Activated T-helper 2 cell treated with anti-CD3 and anti-CD28 coated beads, Interferon-gamma antibody, Interleukin-2, Interleukin-4, amounts not matched to agents 10 μg/mL and 5 μg/mL and 100 μg/mL, durations not matched to agents 14 hours and 24 hours and 36 hours (primary cell): ENCODE measurements at places on chromosomes 5 and 9. TPM values are rescaled to one million over a fixed set of nuclear protein-coding genes. Genes with fewer than 3 reads are reported as not detected.

- H3K4me3 ChIP-seq = no peak overlapping the region
- H3K27me3 ChIP-seq = no peaks in the 10 kb centered on the region
- H3K27ac ChIP-seq = no peak overlapping the region
Measured at GRCh38 chr5:18305288-18305924, 671.1 kb downstream of the TAF11L14 start.

DNA sequence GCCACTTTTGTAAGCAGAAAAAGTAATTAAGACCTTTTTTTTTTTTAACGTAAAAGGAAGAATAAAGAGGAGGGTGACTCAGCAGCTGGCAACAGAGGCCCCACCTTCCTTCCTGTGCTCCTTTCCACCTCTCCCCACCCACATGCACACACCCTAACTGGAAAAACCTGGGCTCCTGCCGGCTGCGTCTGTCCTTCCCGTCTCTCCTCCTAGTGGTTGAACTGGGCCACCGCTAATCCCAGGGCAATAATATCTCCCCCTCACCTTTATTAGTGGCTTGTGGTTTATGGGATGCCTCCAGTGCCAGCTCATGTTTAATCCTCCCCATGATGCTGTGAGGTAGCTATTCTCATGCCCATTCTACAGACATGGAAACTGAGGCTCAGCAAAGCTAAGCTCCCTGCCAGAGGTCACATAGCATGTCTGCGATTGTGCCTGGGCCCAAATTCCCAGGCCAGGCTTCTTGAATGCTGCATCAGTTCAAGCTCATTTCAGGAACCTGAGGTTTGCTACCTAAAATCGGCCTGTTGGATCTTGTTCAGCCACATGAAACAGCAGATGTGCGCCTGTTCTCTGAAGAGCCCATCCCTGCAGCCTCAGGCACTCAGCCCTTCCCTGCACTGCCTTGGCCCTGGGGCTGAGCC lies 60.9 kb upstream of the IL17B start:
- H3K4me1 ChIP-seq = peaks cover 31% of the 10 kb centered on the region
- H3K27me3 ChIP-seq = no peaks in the 10 kb centered on the region
- no peak for DNase-seq
- peak overlapping the region; percentile 46 for H3K27ac ChIP-seq
- no peak overlapping the region for H3K4me3 ChIP-seq

DNA sequence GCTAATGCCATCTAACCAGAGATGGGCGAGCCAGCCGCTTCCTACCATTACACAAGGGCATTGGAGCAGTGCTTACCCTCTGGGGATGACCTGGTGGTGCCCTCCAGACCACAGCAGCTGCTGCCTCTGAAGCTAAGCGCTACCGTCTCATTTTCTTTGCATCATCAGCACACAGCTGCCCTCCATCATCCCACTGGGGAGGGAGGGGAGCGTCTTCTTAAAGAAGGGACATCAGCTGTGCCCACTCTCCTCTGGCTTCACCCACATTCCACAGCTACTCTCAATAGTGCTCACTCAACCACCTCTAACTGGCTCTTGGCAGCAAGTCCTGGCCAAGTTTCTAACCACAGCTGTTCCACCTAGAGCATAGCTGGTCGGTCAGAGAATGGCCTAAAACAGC lies 503.4 kb downstream of the NFIB start:
- no peaks in the 10 kb centered on the region for H3K36me3 ChIP-seq
- H3K27me3 ChIP-seq = no peaks in the 10 kb centered on the region
- DNase-seq = no peak

- H3K27ac ChIP-seq = no peak overlapping the region
- H3K36me3 ChIP-seq = no peaks in the 10 kb centered on the region
- H3K27me3 ChIP-seq = peaks cover 10% of the 10 kb centered on the region
- no peak overlapping the region for H3K4me3 ChIP-seq
- peaks cover 3% of the 10 kb centered on the region for H3K4me1 ChIP-seq
Measured at GRCh38 chr9:19484699-19485098, 75.9 kb downstream of the ACER2 start.

- H3K27me3 ChIP-seq = no peaks in the 10 kb centered on the region
- H3K4me3 ChIP-seq = no peak overlapping the region
- H3K27ac ChIP-seq = no peak overlapping the region
- no peaks in the 10 kb centered on the region for H3K36me3 ChIP-seq
Measured at GRCh38 chr5:163005949-163006348, 431.4 kb upstream of the CCNG1 start.

GRCh38 chr5:135491552-135492318 lies 39.6 kb upstream of the TIFAB start:
- H3K36me3 ChIP-seq = no peaks in the 10 kb centered on the region
- peaks cover 68% of the 10 kb centered on the region for H3K27me3 ChIP-seq
- no peak for DNase-seq
- H3K27ac ChIP-seq = no peak overlapping the region

DNA sequence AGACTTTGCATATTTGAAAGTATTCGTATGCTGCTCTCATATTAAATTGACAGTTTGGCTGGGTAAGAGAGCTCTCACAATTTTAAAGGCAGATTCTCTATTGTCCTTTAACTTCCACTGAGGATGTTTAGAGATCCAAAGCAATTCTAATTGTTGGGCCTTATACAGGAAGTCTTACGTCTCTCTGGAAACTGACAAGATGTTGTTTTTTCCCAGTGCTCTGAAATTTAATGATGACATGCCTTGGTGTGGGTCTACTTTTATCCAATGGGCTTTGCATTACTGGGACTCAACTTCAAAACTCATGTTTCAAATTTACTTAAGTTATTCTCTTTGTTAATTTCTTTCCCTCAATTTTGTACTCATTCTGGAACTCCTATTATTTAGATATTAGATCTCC lies 191.5 kb downstream of the SNX18 start:
- no peak overlapping the region for H3K4me3 ChIP-seq
- H3K27ac ChIP-seq = no peak overlapping the region

DNA sequence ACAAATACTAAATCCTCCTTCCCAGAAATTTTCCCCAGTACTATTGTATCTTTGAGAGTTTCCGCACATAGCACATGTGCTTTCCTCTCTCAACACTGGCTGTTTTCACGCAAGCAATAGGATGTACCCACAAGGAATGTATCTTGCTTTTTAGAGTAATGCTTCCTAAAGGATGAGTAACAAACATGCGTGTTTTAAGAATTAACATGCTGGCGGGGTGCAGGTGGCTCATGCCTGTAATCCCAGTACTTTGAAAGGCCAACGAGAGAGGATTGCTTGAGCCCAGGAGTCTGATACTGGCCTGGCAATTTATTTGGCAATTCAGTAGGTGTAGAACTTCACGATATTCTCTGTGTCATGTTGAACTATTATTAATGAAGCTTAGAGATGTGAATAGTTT lies 4.6 kb downstream of the RUFY1 start:
- no peak for DNase-seq
- no peaks in the 10 kb centered on the region for H3K27me3 ChIP-seq
- peaks cover 27% of the 10 kb centered on the region for H3K36me3 ChIP-seq
- no peak overlapping the region for H3K4me3 ChIP-seq
- H3K4me1 ChIP-seq = peaks cover 35% of the 10 kb centered on the region
- H3K27ac ChIP-seq = no peak overlapping the region

DNA sequence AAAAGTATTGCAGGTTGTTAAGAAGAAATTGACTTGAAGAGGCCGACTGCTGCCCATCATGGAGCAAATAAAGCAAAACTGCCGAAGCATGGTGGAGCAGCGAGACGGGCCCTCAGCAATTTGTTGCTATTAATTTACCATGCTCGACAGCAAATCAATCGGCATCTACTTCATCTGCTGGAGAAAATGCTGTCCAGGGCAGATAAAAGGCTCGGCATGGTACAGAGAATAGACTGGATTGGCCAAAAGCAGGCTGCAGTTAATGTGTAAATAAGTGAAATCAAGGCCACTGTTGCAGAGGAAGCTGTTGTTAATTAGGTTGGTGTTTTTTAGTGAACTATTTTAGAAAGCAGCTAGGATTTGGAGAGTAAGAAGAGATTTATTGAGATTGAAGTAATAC lies 8.3 kb downstream of the TLE4 start:
- H3K27ac ChIP-seq = no peak overlapping the region
- H3K4me1 ChIP-seq = peaks cover 83% of the 10 kb centered on the region
- no peak overlapping the region for H3K4me3 ChIP-seq
- no peak for DNase-seq

DNA sequence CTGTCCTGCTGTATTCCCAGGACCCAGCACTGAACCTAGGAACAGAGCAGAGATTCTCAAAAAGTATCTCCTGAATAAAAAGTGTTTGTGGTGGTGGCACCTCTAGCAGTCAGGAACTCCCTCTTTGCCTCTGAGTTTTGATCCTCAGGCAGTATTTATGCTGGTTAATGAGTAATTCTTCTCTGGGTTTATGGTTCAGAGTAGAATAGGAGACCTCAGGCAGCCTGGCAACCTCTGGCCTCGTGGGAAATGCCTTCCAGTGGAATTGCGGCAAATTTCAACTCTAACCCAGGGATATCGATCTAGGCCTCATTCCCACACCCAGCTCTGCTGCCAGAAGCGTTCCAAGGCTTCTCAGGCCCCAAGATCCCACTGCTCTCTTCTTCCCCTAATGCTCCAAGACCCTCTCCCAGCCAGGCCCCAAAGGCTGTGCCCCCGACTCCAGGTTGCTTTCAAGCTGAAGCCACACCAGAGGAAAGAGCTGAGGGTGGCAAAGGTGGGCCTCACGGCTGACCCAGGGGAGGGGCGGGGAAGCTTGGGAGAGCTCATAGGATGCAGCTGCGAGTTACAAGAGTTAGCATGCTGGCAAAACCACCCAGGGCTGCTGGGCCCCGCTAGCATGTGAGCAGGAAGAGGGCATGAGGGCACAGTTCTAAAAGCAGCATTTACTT lies 10.9 kb upstream of the HDHD3 start:
- H3K36me3 ChIP-seq = peaks cover 37% of the 10 kb centered on the region
- DNase-seq = no peak
- H3K4me1 ChIP-seq = no peaks in the 10 kb centered on the region
- H3K4me3 ChIP-seq = no peak overlapping the region
- no peaks in the 10 kb centered on the region for H3K27me3 ChIP-seq
- no peak overlapping the region for H3K27ac ChIP-seq

- peaks cover 6% of the 10 kb centered on the region for H3K36me3 ChIP-seq
- no peak for DNase-seq
- H3K27ac ChIP-seq = peak overlapping the region; percentile 31
- peak overlapping the region; percentile 30 for H3K4me3 ChIP-seq
- H3K4me1 ChIP-seq = peaks cover 41% of the 10 kb centered on the region
Measured at GRCh38 chr5:100777680-100778300, 125.3 kb downstream of the ST8SIA4 start.

GRCh38 chr9:136550439-136551289 lies 4.8 kb upstream of the NOTCH1 start:
- no peaks in the 10 kb centered on the region for H3K36me3 ChIP-seq
- H3K4me1 ChIP-seq = peaks cover 16% of the 10 kb centered on the region
- no peak overlapping the region for H3K27ac ChIP-seq
- no peaks in the 10 kb centered on the region for H3K27me3 ChIP-seq
- DNase-seq = no peak

- no peaks in the 10 kb centered on the region for H3K36me3 ChIP-seq
- no peaks in the 10 kb centered on the region for H3K27me3 ChIP-seq
- H3K4me1 ChIP-seq = no peaks in the 10 kb centered on the region
- H3K4me3 ChIP-seq = no peak overlapping the region
- H3K27ac ChIP-seq = no peak overlapping the region
Measured at GRCh38 chr5:89583534-89583933, 700.5 kb upstream of the MEF2C start.

DNA sequence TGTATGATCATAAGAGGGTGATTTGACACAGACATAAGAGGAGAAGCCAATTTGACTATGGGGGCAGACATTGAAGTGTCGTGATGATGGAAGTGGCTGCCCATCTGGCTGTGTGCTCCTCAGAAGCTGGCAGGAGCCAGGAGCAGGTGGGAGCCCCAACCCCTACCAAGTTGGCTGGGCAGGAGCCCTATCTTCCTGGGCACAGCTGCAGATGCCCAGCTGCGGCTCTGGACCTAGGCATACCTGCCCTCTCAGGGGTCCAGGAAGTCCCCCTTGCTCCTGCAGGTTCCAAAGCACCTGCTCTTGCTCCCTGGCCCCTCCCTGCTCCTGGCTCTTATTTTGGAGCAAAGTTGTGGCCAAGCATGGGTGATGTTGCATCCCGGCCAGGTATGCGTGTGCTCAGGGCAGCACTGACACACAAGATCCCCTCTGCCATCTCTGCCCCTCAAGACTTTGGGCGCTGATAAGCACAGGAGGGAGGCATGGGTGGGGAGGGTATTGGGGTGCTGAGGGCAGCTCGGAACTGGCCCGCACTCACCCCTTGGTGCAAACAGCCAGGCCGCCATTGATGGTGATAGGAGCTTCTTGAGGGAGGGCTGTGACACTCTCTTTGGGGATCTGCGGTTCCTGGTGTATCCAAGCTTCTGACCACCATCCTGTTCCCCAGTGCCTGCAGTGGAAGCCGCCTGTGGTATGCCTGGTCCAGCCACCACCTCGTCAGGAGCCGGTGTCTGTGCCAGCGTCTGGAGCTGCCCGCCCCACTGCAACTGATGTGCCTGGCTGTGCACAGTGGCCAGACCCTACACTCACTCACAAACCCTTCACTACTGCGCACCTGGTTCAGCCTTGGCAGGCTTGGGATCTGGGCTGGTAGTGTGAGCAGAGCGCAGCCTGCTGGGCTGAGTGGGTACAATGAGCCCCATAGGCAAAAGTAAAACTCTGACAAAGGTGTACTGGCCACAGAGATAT lies 230.9 kb downstream of the CDH9 start:
- no peaks in the 10 kb centered on the region for H3K36me3 ChIP-seq
- H3K27me3 ChIP-seq = no peaks in the 10 kb centered on the region
- no peak overlapping the region for H3K4me3 ChIP-seq
- H3K27ac ChIP-seq = no peak overlapping the region

GRCh38 chr5:54719384-54720283 lies 202.1 kb downstream of the SNX18 start:
- H3K4me3 ChIP-seq = no peak overlapping the region
- H3K36me3 ChIP-seq = peaks cover 18% of the 10 kb centered on the region
- DNase-seq = no peak
- peaks cover 47% of the 10 kb centered on the region for H3K4me1 ChIP-seq

GRCh38 chr9:130913599-130914416 lies 17.2 kb upstream of the QRFP start:
- no peaks in the 10 kb centered on the region for H3K36me3 ChIP-seq
- H3K27me3 ChIP-seq = no peaks in the 10 kb centered on the region
- no peak for DNase-seq
- no peaks in the 10 kb centered on the region for H3K4me1 ChIP-seq
- H3K4me3 ChIP-seq = no peak overlapping the region

The TAF1L gene
- not detected in 2 replicates for total RNA-seq

The NMRK1 gene
- total RNA-seq = 10.9 and 12.6 TPM in 2 replicates

The LRRC70 gene
- total RNA-seq = 0.46 and 1.1 TPM in 2 replicates

The PCDHB14 gene
- total RNA-seq = not detected in 2 replicates

The ARHGEF39 gene
- total RNA-seq = 11.1 and 12.3 TPM in 2 replicates

- H3K27ac ChIP-seq = peak overlapping the region; percentile 96
- no peaks in the 10 kb centered on the region for H3K27me3 ChIP-seq
- peaks cover 55% of the 10 kb centered on the region for H3K36me3 ChIP-seq
- H3K4me1 ChIP-seq = peaks cover 59% of the 10 kb centered on the region
- H3K4me3 ChIP-seq = peak overlapping the region; percentile 76
Measured at GRCh38 chr5:172115541-172115982, 72.5 kb downstream of the STK10 start.

- no peaks in the 10 kb centered on the region for H3K4me1 ChIP-seq
- no peaks in the 10 kb centered on the region for H3K36me3 ChIP-seq
- DNase-seq = no peak
- no peak overlapping the region for H3K4me3 ChIP-seq
- H3K27me3 ChIP-seq = no peaks in the 10 kb centered on the region
Measured at GRCh38 chr9:29285818-29286217, 1712.5 kb upstream of the C9orf72 start.

GRCh38 chr9:134027561-134027960 lies 2.3 kb downstream of the BRD3OS start:
- peaks cover 3% of the 10 kb centered on the region for H3K36me3 ChIP-seq
- no peak for DNase-seq
- H3K4me3 ChIP-seq = peak overlapping the region; percentile 52
- no peak overlapping the region for H3K27ac ChIP-seq
- no peaks in the 10 kb centered on the region for H3K27me3 ChIP-seq
- peaks cover 4% of the 10 kb centered on the region for H3K4me1 ChIP-seq

- no peak overlapping the region for H3K4me3 ChIP-seq
- no peaks in the 10 kb centered on the region for H3K27me3 ChIP-seq
- H3K4me1 ChIP-seq = peaks cover 35% of the 10 kb centered on the region
- H3K27ac ChIP-seq = peak overlapping the region; percentile 83
Measured at GRCh38 chr5:81420039-81420667, 26.2 kb upstream of the ACOT12 start.
